ENCODE measurements at places on chromosomes 4 and X. TPM values are rescaled to one million over a fixed set of nuclear protein-coding genes. Genes with fewer than 3 reads are reported as not detected.

The POF1B gene
- polyA plus RNA-seq, result 0.43 TPM

The USP26 gene
- polyA plus RNA-seq, result not detected

The TRPC5OS gene
- polyA plus RNA-seq, result 0.17 TPM

DNA sequence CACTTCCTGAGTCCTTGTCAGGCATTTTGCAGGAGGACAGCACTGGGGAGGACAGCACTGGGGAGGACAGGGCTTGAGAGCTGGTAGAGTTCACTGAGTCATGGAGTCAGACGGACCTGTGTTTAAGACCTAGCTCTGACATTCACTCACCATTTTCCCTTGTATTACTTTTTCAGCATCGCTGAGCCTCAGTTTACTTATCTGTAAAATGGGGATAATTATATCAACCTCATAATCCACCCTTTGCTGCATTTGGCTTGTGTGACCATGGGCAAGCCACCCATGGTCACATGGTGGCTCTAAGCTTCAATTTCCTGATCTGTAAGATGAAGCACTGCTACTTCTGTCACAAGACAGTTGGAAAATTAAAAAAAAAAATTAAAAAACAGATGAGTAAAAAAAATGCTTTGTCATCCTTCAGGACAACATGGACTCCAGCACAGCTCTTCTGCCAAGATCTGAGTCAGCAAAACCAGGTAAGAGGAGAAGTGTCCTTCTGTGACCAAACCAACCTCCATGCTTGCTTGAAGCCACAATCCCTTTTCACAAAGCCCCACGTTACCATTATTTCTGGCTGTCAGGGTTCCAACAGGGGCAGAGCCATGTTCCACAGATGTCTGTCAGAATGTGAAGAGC is 275.5 kb downstream of the RAB28 start:
- no peak for DNase-seq

GRCh38 chr4:94577136-94577535 is 125.4 kb downstream of the PDLIM5 start:
- no peak for DNase-seq

DNA sequence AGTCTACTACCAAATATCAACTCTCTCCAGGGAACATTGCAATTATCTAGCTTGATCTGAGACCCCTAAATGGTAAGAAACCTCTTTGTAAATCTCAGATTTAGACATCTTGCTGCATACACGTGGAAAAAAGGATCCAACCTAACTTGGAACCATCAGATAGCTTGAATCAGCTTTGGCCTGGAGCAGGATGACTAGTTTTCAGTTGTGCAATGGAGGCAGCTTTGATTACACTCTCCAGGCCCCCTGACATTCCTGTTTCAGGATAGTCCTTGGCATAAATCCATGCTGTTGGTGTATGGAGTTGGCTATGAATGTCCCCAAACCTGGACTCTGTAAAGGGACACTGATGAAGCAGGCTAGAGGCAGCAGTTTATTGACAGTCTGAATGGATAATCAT is 1061.9 kb upstream of the TENM3 start:
- no peak for DNase-seq

- DNase-seq, result no peak
Observed at GRCh38 chr4:81758574-81759264, 287.0 kb upstream of the RASGEF1B start.

DNA sequence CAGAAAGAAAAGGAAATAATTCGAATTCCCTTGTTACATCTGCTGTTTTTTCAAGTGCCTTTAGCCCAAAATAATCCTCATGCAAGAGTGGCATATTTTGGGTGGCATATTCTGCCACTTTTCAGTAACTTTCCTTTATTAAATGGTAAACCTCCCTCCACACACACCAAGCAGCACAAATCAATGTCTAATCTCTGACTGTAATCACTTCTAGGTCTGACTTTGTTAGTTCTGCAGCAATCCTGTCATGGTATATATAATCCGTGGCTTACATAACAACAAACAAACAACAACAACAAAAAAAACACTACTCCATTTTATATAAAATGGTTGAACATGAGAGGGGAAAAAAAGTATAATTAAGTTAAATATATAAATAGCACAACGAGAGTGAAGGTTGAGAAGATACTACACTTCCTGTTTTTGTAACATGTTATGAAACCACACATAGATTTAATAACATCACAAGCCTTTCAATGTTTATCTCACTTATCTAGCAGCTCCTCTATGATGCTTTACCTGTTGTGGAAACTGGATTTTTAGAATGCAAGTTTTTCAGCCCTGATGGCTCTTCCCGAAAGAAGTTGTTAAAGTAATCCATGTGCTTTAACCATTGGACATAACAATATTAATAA is 715.4 kb downstream of the GRXCR1 start:
- DNase-seq, result no peak

All from renal pelvis (tissue), 12 donors.